ENCODE measurements at places on chromosomes 3 and 15. TPM values are rescaled to one million over a fixed set of nuclear protein-coding genes. Genes with fewer than 3 reads are reported as not detected.

DNA sequence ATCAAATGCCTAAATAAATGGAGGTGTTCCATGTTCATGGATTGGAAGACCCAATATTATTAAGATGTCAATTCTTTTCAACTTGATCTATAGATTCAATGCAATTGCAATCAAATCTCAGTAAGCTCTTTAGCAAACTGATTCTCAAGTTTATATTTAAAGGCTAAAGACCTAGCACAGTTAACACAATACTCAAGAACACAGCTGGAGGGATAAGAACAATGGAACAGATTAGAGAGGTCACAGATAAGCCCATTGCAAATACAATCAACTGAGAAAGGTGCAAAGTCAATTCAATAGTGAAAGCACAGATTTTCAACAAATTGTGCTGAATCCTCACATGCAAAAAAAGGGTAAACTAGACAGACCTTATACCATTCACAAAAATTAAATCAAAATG is 198.9 kb downstream of the P3H2 start:
- no peak overlapping the region for H3K4me3 ChIP-seq
- no peaks in the 10 kb centered on the region for H3K36me3 ChIP-seq
- DNase-seq, result no peak
- no peaks in the 10 kb centered on the region for H3K27me3 ChIP-seq
- H3K4me1 ChIP-seq, result no peaks in the 10 kb centered on the region
- no peak overlapping the region for H3K27ac ChIP-seq

- no peaks in the 10 kb centered on the region for H3K4me1 ChIP-seq
- no peaks in the 10 kb centered on the region for H3K27me3 ChIP-seq
- H3K36me3 ChIP-seq, result no peaks in the 10 kb centered on the region
- H3K4me3 ChIP-seq, result no peak overlapping the region
Measured at GRCh38 chr15:63495780-63496488, 8.5 kb upstream of the USP3 start.

FAN1 gene
- 38.3 TPM for total RNA-seq

- H3K4me1 ChIP-seq, result peaks cover 17% of the 10 kb centered on the region
- H3K27me3 ChIP-seq, result no peaks in the 10 kb centered on the region
- no peak for DNase-seq
- peak overlapping the region; percentile 63 for H3K27ac ChIP-seq
- no peak overlapping the region for H3K4me3 ChIP-seq
- no peaks in the 10 kb centered on the region for H3K36me3 ChIP-seq
Measured at GRCh38 chr15:52097180-52097579, 15.4 kb downstream of the BCL2L10 start.

All from uterus (tissue), 4 donors.